ENCODE measurements at places on chromosomes 3 and 15.
A peak's percentile ranks its signal among the peaks of the same experiment; 100 is the strongest.

GRCh38 chr3:165796701-165797100, 40.5 kb downstream of the BCHE start:
- no peak for DNase-seq

- DNase-seq: no peak
Measured at GRCh38 chr3:13682331-13683013, 133.5 kb downstream of the FBLN2 start.

DNA sequence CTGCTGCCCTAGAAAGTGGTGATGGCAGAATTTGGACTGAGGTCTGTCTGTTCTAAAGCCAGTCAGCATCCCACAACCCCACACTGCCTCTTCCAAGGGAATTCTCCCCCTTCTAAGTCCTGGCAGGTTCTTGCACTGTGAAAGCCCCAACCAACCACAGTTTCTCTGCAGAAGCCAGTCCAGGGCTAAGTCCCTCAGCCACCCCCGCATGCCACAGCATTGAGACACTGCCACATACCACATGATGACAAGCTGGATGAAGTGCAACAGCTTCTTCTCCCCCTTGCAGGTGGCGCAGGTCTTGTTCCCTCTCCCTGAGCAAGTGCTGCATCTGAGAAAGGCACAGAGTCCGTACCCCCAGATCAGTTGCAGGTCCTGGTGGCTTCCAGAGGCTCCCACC, 18.6 kb downstream of the SSUH2 start:
- peak; percentile 45 for DNase-seq

DNA sequence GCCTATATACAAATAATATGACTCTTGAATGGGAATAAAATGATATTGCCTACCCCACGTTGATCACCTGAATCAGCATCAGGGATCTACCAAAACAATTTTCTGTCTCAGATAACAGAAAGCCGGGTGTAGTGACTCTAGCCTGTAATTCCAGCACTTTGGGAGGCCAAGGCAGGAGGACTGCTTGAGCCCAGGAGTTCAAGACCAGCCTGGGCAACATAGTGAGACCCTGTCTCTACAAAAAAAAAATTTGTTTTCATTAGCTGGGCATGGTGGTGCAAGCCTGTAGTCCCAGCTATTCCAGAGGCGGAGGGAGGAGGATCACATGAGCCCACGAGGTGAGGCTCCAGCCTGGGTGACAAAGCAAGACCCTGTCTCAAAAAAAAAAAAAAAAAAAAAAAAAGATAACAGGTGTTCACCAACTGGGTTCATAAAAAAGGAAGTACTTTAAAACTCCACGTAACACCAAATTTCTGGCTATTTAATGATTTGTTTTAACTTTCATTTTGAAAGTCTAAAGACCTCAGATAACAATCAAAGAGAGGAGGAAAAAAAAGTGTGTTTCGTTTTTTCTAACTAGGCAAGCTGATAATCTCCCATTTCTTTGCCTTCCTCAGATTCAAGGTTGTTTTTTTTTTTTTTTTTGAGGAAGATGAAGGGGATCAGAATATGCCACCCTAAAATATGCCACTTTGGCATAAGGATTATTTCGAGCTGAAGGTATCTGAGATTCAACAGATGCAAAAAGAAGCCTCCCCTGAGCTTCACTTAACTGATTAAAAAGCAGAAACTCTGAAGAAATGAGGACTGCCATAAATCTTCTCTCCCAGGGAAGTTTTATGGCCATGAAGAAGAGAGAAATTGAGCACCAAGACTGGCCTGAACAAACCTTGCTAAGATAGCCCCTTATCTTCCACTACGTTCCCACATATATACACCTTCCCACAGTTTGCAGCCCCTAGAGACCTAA, 44.1 kb downstream of the TRANK1 start:
- DNase-seq: no peak

DNA sequence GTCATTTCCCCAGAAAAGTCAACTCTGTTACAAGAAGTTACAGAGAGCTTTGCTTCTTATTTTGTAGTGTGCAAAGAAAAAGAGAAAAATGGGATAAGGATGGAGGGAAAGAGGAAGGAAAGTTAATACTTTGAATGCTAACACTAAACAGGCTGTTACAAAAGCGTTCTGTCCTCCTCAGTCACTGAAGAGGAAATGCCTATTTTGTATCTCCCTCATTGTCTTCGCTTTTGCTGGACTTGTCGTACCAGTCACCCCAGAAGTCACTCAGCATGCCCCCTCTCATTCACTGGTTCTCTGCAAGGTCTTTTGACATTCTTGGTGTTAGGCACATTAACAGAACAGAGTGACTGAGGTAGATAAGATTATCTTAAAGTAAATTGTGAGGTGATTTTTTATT, 129.6 kb downstream of the ALCAM start:
- DNase-seq: no peak

DNA sequence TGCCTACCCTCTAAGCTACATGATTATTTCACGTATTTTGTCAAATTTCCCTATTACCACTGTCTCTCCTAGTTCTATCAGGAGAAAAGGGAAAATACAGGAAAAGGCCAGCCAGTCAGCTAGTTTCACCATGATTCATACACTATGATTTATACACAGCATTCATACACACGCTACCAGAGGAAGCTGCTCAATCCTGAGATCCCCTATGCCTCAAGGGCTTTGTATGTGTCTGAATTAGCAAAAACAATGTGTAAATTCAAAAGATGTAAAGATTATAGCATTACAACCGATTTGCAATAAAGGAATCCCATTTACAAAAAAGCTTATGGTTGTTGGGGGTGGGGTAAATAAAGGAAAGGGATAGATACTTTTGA, 3.1 kb upstream of the ACKR4 start:
- DNase-seq: peak; percentile 82

GRCh38 chr15:49964551-49964950, 154.5 kb downstream of the ATP8B4 start:
- no peak for DNase-seq

GRCh38 chr15:59550530-59550929, 61.1 kb upstream of the GCNT3 start:
- DNase-seq: no peak

- DNase-seq: no peak
Measured at GRCh38 chr3:46542801-46543201, 23.3 kb downstream of the LRRC2 start.

DNA sequence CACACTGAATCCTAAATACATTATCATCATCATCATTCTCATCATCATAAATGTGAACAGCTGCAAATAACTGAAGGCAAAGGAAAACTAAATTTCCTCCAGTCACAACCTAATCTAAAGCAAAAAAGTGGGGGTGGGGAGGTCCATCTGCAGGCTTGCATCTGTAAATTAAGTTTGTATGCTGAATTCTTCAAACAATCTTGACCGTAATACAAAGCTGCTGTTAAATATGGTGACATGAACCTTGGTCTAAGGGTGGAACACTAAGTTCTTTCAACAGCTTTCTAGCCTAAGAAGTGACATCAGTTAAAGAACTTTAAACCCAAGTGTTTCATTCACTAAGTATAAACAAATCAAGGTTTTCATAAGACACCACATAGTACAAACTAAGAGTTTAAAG, 4.3 kb downstream of the LRRFIP2 start:
- no peak for DNase-seq

DNA sequence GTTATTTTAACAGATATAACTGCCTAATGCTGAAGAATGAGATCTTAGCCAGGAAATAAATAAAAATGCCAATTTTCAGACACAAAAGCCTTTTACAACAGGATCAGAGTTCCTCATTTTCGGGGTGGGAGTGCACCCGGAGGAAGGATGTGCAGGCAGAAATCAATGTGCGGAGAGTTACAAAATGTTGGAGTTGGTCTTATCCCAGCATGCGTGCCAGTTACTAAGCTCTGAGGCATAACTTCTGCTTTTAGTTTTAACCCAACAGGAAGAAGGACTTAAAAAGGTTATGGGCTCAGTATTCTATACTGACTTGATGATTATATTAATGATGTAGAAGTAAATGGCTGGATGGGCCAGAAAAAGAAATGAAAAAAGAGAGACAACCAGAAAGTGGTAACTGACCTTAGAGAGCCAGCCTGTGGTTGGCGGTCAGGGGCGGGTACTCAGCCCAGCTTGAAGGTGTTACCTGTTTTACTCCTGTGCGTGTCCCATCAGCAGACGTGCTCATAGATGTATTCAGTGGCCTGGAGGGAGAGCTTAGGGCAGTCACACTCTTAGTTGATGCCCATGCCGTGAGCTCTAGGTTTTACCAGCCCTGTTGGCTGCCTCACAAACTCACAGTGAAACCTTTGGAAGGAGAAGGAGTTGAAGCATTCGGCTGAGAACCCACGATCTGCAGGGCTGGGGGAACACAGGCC, 164.7 kb downstream of the SV2B start:
- no peak for DNase-seq

DNA sequence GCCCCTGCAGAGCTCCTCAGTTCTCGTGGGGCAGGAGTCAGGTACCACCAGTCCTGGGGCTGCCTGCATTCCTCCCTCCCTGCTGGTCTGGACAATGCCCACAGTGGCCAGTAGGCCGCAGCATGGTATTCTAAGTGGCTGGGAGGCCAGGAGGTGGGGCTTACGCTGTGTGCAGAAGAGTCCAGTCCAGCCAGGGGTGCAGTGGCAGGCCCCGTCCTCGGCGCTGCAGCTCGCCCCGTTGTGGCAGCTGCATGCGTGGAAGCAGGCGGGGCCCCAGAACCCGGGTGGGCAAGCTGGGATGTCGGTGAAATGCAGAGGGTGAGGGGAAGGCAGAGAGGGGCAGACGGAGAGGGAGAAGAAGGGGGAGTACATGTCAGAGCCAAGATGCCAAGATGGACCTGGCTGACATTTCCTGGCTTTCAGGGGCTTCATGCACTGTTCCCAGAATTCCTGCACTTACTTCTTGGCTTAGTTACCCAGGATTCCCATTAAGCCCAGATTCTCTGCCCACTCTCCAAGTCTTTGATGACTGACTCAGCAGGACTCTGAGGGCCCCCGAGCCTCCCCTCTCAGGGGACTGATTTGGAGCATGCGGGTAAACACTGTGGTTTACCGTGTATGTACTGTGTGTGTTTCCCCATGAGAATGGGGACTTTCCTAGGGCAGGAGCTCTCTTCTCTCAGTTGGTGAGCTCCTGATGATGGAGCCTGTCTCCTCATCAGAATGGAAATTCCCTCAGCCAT, 47.5 kb downstream of the RAB11A start:
- peak; percentile 64 for DNase-seq

GRCh38 chr15:89035150-89035549, 53.1 kb upstream of the ABHD2 start:
- DNase-seq: no peak

GRCh38 chr15:101149864-101150722, 101.8 kb downstream of the CHSY1 start:
- DNase-seq: no peak

- no peak for DNase-seq
Measured at GRCh38 chr3:38627956-38628355, 21.5 kb downstream of the SCN5A start.

DNA sequence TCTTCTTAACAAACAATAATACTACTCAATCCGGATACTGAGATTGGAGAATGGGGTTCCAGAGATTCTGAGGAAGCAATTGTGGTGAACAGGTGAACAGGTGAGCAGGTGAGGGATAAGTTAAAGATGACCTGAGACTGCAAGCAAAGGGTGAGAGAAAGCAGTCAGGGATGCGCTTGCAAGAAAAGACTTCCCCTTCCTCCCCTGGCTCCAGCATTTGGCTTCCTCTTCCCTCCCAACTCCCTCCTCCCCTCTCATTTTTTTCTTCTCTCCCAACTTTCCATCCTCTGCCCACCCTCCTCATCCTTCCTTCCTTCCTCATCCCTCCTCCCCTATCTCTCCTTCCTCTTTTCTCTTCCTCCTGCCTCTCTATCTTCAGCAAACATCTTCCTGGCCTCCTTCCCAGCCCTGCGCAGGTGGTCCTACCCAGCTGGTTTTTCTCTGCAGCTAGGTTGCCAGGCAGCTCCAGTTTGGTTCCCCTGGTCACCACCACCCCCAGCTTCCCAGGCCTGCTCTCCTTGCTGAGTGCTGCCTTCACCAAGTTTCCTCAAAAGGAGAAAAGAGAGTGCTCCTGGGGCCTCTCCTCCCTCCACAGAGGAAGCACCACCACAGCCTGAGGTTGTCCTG, 10.4 kb upstream of the VIPR1 start:
- no peak for DNase-seq

DNA sequence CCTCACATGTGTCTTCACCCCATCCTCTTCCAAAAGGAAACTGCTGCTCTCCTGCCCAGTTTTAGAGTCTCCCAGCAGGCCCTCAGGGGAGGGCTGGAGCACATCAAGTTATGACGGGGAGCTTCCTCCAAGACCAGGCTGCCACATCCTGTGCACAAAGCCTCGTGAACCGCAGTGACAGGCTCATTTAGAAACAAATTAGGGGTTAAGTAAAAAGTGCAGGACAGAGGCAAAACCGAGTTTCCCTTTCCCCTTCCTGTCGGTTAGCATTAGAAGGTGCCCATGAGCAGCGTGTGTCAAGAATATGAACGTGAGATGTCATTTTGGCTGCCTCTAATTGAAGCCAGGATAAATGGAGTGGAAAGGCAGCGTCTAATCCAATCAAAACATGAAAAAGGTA, 199.7 kb downstream of the ARRDC4 start:
- no peak for DNase-seq

GRCh38 chr3:184801241-184801785, 10.7 kb upstream of the VPS8 start:
- DNase-seq: peak; percentile 43

DNA sequence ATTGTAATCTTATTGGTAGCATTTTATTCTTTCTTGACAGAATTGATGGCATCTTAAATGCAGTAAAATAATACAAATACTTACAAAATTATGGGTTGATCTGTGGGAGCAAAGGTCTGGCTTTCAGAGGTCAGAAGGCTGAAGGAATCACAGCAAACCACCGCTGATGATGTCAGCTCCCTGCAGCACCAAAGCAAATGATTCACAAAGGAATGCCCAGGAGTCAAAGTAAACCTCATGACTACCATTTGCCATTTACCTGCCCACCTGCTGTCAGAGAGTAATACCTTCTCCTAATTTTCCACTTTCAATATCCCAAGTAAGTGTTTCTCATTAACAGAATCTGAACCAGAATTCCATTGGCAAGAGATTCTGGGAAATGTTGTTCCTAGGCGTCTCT, 46.1 kb downstream of the CPA3 start:
- no peak for DNase-seq

GRCh38 chr15:74458473-74458872, 2.5 kb downstream of the UBL7 start:
- no peak for DNase-seq

GRCh38 chr3:53190659-53191058, 29.6 kb downstream of the PRKCD start:
- DNase-seq: no peak

- no peak for DNase-seq
Measured at GRCh38 chr3:196590279-196590678, 21.8 kb downstream of the FBXO45 start.

GRCh38 chr3:13229273-13229949, 156.2 kb upstream of the IQSEC1 start:
- DNase-seq: no peak

DNA sequence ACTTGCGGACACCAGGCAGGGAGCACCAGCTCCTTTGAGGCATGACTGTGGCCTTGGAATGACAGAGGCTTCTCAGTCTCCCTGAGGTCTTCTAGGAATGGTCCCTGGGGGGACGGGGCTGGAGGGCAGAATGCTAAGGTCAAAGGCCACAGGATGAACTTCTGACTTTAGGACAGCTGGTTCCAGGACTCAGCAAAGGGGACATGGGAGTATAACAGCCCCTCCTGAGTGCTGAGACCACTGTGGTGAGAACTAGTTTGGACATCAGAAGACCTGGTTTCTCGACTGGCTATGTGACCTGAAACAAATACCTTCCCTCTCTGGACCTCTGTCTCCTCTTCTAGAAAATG, 17.8 kb downstream of the ITGA11 start:
- DNase-seq: no peak

All from AG10803 (cell line).